ENCODE measurements at places on chromosomes 16 and 17. TPM values are rescaled to one million over a fixed set of nuclear protein-coding genes. Genes with fewer than 3 reads are reported as not detected.

DNA sequence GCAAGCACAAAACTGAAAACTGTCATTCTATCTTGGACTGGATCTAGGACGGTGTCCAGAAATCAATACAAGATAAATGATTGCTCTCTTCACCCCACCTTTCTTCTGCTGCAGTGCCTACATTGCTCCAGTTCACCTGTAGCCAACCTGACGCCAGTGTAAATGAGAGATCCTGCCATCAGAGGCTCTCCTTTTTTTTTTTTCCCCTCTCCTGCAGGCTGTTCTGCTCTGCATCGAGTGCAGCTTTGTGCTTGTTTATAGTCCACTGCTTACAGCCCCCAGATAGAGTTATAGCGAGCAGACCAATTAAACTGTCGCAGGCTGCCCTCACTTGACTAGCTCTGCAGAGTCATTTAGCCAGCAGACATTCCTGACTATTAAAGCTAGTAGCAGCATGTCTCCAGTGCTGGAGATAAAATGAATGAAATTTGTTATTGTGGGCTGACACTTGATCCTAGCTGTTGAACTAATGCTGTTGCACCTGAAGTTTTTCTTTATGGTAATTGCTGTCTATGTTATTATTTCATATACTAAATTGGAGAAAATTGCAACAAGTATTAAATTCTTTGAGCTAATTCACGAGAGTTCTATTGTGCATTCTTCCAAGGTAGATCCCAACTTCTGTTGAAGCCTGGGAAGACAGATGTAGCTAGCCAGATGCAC is 257.1 kb downstream of the FTO start:
- H3K27ac ChIP-seq, result no peak overlapping the region
- H3K4me3 ChIP-seq, result no peak overlapping the region
- H3K27me3 ChIP-seq, result no peaks in the 10 kb centered on the region
- no peak for DNase-seq

DNA sequence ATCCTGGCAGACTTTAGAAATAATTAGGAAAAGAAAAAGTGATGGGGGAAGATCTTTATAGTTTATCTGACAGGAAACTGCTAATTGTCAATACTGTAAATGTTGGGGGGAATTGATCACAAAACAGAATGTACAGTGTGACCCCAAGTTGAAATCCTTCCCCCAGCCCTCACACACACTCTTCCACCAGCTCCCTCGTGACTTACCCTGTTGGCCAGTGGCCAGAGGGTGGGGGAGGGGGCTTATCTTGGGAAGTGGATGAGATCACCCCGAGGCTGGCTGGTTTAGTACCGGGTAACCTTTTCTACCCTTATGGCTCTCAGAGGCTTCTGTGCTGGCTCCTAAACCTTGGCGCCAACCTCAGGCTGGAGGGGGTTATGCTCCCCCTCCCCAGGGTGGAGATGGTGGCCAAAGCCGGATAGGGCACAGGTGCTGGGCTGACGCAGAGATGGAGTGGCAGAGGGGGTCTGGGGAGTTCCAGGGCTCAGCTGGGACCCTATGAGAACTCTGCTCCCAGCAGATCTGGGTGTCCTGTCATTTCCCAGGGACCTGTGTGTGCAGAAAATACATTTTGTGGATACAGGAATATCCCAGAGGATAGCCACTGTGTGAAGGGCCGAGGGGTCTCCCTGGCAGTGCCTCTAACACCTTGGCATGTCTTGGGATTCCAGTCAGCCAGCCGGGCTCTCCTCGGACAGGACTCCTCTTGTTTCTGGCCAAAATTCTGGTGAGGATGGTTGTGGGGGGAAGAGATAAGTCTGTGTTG is 18.6 kb downstream of the CDH16 start:
- no peaks in the 10 kb centered on the region for H3K36me3 ChIP-seq
- H3K4me3 ChIP-seq, result no peak overlapping the region
- H3K27me3 ChIP-seq, result no peaks in the 10 kb centered on the region
- peaks cover 14% of the 10 kb centered on the region for H3K4me1 ChIP-seq
- no peak overlapping the region for H3K27ac ChIP-seq

DNA sequence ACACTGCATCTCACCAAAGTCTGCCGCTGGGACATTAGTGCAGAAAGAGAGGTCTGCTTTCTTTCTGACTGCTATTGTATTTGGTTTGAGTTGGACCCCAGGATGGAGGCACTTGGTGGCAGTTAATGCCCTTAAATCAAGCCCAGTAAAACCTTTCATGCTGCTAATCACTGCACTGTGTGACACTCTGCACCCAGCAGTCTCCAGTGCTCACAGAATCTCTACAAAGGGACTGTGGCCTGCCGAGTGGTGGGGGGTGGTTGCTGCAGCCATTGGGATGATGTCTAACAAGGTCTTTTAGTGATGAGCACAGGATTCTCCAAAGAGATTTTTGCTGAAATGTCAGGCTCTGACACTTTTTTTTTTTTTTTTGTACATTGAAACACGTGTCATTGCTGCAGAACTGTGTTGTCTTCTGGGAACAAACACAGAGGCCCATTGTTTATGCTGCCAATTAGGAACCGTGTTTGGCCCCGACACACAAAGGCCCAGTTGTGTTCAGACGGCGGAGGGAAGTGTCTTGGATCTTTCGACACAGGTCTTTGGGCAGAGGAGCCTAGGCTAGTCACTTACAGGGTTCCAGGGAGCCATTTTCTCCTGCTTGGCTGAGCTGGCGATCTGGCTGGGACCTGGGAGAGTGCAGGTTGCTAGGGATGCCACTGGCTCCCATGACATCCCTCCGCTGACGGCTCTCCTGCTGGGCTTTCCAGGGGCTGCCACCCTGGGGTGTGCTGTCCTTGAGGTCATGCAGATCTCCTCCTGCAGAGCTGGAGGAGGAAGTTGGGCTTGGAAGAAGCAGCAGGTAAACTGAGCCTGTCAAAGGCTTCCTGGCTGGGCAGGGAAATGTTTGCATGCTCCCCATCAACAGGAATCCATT is 16.2 kb upstream of the TNRC6C start:
- DNase-seq, result no peak
- no peak overlapping the region for H3K27ac ChIP-seq
- H3K4me1 ChIP-seq, result no peaks in the 10 kb centered on the region
- H3K27me3 ChIP-seq, result no peaks in the 10 kb centered on the region
- H3K4me3 ChIP-seq, result no peak overlapping the region

DNA sequence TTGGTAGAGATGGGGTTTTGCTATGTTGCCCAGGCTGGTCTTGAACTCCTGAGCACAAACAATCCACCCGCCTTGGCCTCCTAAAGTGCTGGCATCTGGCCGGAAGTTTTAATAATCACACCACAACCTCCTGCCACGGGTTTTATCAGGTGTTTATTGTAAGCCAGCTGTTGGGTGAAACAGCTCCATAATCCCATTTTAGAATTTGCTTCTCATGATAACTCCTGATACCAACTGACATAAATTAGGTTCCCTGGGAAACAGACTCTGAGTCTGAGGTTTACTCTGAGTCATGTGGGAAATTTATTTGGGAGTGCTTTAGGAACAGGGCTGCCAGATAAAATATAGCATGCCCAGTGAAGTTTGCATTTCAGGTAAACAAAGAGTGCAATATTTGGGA is 122.6 kb upstream of the MED13 start:
- no peaks in the 10 kb centered on the region for H3K36me3 ChIP-seq
- H3K4me3 ChIP-seq, result no peak overlapping the region
- H3K27me3 ChIP-seq, result no peaks in the 10 kb centered on the region
- DNase-seq, result no peak
- no peak overlapping the region for H3K27ac ChIP-seq

The YBX2 gene
- total RNA-seq, result 2.3 TPM

Data from HCT116 (cell line).